Activated CD8-positive, alpha-beta memory T cell treated with anti-CD3 and anti-CD28 coated beads, Interleukin-2, amount 10 ng/mL, durations not matched to agents 7 days and 5 days (primary cell): ENCODE measurements at places on chromosomes 11 and 22. TPM values are rescaled to one million over a fixed set of nuclear protein-coding genes. Genes with fewer than 3 reads are reported as not detected.

Gene GRM5
- not detected for total RNA-seq

Gene SOX6
- 0.21 TPM for total RNA-seq

Gene NR1H3
- total RNA-seq: 7.5 TPM

- H3K27me3 ChIP-seq: peaks cover 4% of the 10 kb centered on the region
- H3K4me1 ChIP-seq: peaks cover 29% of the 10 kb centered on the region
- H3K36me3 ChIP-seq: peaks cover 8% of the 10 kb centered on the region
- no peak for DNase-seq
- H3K4me3 ChIP-seq: no peak overlapping the region
Observed at GRCh38 chr11:76824083-76824939, 36.4 kb upstream of the ACER3 start.

Gene PHETA2
- total RNA-seq: 2.5 TPM

DNA sequence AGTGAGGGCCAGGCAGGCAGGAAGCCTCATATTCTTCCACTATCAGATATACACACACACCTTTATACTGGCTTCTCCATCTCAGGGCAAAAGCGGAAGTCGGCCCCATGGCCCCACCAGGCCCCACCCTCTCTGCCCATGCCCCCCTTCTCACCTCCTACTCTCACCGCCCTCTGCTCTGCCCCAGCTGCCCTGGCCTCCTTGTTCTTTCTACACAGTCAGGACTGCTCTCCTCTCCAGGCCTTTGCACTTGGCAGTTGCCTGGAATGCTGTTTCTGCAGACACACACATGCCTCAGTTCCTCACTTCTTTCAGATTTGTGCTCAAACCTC is 25.3 kb downstream of the OTOG start:
- H3K27me3 ChIP-seq: peaks cover 7% of the 10 kb centered on the region
- H3K4me1 ChIP-seq: peaks cover 6% of the 10 kb centered on the region
- no peak overlapping the region for H3K4me3 ChIP-seq
